ENCODE measurements at places on chromosomes 7 and 10. TPM values are rescaled to one million over a fixed set of nuclear protein-coding genes. Genes with fewer than 3 reads are reported as not detected.

NAT16 gene
- polyA plus RNA-seq, result not detected

TMEM140 gene
- 14.7 TPM for polyA plus RNA-seq

C10orf67 gene
- polyA plus RNA-seq, result not detected

GPR26 gene
- polyA plus RNA-seq, result not detected

ECHDC3 gene
- 50.7 TPM for polyA plus RNA-seq

BTBD16 gene
- polyA plus RNA-seq, result 0.07 TPM

BICC1 gene
- 4.6 TPM for polyA plus RNA-seq

ARHGEF35 gene
- polyA plus RNA-seq, result 6.5 TPM

NRCAM gene
- 2.6 TPM for polyA plus RNA-seq

HTR7 gene
- polyA plus RNA-seq, result 0.06 TPM
